ENCODE measurements at places on chromosomes 1 and 21.

GRCh38 chr1:232590744-232591082 is 39.2 kb downstream of the SIPA1L2 start:
- no peak for DNase-seq

GRCh38 chr1:211347077-211347844 is 20.6 kb downstream of the TRAF5 start:
- no peak for DNase-seq

DNA sequence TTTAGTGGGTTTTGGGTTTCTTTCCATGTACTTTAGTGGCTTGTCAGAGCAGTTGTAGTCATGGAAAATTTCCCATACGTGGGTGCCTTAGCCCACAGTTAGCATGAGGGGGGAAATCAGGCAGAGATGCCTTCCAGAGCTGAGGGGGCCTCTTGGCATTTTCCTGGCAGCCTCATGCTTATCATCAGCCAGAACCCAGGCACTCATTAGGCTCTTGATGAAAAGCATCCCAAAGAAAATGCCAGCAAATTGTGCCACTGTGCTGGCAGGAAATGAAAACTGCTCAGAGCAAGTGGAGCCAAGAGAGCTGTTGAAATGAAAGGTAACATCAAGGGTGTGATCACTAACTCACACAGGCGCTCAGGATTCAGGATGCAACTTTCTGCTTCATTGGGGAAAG is 128.0 kb downstream of the TNNI3K start:
- DNase-seq, result peak; percentile 59

DNA sequence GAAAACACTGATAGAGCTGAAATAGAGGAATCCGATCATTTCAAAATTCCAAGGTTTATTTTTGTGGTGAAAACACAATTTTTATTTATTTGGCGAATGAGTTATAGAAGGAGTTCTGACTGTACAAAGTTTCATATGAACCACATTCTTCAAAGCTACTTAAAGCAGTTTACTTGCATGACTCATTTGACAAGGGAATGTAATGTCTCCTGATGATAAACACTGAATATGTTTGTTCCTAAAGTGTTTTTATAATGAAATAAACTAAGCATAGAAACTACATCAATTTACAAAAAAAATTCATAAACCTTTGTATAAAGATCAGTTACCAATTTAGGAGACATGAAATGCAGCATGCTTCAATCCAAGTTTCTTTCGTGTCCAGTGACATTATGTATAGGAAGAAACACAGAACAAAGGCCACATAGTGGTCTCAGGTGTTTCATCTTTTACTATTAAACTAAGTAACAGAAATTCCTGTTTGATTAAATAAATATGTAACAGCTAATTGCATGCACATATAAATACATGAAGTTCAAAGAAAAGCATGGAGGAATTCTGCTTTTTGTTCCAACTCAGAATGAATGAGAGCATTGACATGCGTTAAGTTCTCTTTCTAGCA is 2.5 kb downstream of the PRKACB start:
- DNase-seq, result no peak

- DNase-seq, result no peak
Observed at GRCh38 chr1:235054466-235054865, 74.2 kb downstream of the TOMM20 start.

GRCh38 chr1:26287033-26287711 is 7.3 kb downstream of the SH3BGRL3 start:
- DNase-seq, result peak; percentile 67

DNA sequence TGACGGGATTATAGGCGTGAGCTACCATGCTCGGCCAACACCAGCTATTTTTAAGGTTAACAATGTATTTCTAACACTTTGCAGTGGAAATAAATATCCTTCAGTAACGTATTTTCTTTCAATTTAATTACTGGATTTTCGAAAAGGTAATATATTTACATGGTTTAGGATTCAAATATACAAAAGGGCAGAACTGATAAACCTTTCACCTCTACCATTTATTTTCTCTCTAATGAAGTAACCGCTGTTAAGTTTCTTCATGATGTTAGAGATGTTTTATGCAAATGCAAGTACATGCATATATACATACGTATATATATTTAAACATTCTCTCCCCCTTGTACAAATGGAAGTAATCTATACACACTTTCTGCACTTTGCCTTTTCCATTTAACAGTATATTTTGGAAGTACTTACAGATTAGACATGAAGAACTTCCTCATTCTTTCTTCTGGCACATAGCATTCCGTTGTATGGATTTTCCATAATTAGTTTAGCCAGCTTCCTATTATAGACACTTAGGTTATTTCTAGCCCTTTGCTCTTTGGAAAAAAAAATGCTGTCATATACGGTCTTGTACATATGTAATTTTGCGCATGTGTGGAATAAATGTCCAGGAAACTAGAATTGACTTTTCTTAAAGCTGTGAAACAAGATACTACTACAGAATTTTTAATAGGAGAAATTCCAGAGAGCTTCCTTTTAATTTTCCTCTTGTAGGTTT is 14.9 kb upstream of the HJV start:
- no peak for DNase-seq

DNA sequence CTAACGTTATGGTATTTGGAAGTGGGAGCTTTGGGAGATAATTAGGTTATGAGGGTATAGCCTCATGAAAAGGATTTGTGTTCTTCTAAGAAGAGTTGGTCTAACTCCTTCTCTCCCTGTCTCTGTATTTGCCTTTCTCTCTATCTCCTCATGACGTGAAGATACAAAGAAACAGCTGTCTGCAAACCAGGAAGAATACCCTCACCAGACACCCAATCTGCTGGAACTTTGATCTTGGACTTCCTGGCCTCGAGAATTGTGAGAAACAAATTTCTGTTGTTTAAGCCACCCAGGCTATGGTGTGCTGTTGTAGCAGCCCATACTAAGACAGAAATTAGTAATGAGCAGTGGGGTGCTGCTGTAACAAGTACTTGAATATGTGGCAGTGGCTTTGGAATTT is 16.1 kb downstream of the C1orf141 start:
- DNase-seq, result no peak

DNA sequence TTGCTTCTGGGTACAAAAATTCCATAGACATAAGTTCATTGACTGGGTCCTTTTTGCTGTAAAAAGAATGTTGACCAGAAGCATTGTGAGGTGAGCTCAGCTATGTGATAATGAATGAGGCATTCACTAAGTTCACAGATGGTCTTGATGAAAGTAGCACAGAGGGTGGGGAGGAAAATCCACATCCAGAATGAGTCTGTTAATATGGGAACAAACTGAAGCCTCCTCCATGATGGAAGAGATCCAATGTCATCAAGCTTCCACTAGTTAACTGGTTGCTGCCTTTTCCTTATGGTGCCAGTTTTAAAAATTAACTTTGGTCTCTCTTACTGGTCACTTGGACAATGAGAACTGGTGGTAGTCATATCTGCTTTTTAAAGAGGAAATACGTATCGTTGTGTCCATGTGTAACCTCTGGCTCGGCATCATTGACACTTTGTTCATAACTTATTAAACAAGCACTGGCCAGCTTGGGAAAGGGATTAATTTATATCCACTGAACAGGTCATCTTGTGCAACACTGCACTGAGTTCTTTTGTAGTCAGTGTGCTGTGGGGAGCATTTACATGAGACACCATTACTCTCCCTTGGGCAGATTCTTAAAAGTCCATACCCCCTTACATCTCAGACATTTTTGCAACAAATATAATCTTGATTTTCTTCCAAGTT is 88.6 kb downstream of the ADAMTS1 start:
- DNase-seq, result no peak
